Large intestine (tissue), 12 donors: ENCODE measurements at places on chromosomes 4 and X.

- DNase-seq = no peak
Observed at GRCh38 chr4:141081921-141082395, 51.3 kb downstream of the RNF150 start.

GRCh38 chr4:24137671-24138601, 248.1 kb upstream of the PPARGC1A start:
- DNase-seq = peak; percentile 90

- DNase-seq = no peak
Observed at GRCh38 chrX:11406109-11406765, 113.0 kb downstream of the AMELX start.

- no peak for DNase-seq
Observed at GRCh38 chr4:176036585-176037205, 28.9 kb upstream of the WDR17 start.

- peak; percentile 35 for DNase-seq
Observed at GRCh38 chr4:139229534-139230039, 50.4 kb downstream of the MGARP start.

DNA sequence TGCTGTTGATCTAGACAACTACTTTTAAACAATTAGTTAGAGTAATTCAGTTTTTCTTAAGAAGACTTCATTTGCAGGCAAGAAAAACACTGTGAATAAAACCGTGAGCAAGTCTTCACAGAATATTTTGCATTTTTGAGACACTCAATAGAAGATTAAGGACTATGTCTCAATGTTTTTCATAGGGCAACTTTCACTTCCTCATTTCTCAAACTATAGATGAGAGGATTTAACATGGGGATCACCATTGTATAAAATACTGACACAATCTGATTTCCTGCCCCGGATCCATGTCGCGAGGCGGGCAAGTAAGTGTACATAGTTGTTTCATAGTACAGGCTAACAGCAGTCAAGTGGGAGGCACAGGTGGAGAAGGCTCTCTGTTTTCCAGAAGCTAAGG, 108.8 kb upstream of the IGSF1 start:
- no peak for DNase-seq

GRCh38 chr4:53221832-53222480, 143.9 kb downstream of the SCFD2 start:
- DNase-seq = no peak

- no peak for DNase-seq
Observed at GRCh38 chr4:121564840-121565375, 131.9 kb downstream of the ANXA5 start.

GRCh38 chrX:49876750-49877149, 2.5 kb upstream of the USP27X start:
- DNase-seq = peak; percentile 46

- DNase-seq = no peak
Observed at GRCh38 chr4:836003-836511, 10.1 kb upstream of the CPLX1 start.

DNA sequence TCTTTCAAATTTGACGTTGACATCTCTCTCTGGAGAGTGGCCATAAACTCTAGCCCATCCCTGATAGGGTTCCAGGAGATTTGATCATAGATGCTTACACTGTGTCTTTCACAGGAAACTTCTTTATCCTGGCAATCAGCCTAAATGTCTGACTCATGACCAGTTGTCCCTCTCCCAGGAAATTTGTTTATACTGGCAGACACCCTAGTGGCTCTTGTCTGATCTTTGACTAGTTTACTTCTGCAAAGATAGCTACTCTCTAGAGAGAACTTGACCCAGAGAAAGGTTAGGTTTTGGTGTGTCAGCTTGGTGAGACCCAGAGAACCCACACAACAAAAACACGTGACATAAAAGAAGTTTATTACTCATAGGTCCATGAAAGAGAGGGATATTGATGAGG, 509.8 kb downstream of the CENPC start:
- DNase-seq = no peak

DNA sequence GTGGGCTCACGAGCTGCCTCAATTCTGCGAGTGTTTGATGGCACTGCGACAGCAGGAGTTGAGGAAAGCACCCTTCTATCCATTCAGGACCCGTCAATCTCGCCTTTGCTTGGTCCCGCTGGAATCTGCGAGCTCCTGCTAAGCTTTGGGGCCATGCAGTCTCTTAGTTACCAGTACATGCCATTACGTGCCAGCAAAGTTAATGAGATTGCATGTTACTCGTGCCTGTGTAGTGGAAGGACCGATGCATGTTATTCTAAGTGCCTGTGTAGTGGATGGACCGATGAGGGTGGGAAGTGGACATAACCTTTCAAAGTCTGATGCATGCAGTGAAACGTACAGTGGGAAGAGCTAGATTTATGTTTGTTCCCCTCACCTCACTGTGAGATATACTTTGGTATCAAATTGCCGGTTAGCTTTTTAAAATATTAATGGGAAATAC, 569 bp downstream of the RPS3A start:
- DNase-seq = peak; percentile 28

DNA sequence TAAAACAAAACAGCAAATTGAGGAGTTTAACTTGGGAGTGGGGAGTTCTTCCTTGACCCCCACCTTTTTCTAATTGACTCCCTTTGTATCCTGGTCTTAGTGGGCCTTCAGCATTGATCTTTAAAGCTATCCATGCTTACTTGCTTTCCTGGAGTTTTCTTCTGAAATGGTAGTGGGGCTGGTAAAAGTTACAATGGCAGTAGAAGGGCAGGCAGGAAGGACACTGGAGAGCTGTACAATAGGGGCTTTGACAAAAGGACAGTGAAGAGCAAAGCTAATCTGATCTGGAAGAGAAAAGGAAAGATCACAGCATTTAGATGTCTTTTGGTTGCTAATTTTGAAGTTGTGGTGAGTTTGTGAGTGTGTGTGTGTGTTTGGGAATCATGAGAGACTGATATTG, 111.5 kb downstream of the MID1 start:
- DNase-seq = no peak

DNA sequence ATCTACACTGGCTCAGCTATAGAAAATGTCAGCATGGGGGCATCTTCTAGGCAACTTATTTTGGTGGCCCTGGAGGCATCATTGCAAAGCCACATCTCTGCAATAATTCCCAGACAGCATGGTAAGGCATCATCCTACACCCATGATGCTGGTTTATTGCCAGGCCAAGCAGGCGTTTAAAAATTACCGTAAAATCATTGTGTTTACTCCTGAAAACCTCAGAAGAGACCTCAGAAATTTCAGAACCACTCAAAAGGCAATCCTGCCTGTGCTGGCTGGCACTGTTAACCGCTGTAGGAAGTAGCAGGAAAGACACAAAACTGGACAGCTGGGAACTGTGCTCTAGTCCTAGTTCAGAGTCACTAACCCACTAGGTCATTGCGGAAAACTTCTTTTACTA, 63.2 kb downstream of the MID1 start:
- DNase-seq = no peak

DNA sequence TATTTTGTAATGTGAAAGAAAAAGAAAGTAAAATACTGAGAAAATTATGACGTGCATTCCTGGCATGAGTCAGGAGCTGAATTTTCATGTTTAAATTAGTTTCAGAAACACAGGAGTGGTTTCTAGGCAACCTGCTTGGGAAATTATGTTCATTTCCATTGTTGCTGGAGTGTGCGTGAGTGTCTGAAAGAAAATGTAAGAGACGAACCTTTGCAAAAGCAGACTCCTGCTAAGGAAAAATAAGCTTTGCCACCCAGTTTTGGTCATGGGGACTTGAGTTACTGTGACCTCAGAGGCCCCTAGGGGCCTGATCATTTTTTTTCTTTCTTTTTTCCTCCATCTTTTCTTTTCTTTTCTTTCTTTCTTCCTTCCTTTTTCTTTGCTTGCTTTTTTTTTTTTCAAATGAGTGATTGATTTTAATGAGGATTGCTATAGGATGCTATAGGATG, 18.8 kb upstream of the CHRNA9 start:
- DNase-seq = peak; percentile 88

DNA sequence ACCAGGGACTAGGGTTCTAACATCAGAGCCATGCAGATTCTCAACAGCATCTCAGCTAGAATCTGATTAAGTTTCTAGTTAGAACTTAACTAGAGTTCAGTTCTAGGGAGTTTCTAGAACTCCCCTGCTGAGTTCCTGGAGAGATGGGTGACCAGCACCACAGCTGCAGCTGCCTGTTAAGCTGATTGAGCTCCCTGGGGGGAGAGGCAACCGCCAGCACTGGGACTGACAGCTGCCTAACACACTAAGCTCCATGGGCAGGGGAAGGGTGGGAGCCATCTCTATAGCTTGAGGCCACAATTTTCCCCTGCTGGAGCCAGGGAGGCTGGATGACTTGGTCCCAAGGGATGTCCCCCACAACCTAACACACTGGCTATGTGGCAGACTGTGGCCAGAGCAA, 84.2 kb downstream of the CHIC1 start:
- DNase-seq = no peak

DNA sequence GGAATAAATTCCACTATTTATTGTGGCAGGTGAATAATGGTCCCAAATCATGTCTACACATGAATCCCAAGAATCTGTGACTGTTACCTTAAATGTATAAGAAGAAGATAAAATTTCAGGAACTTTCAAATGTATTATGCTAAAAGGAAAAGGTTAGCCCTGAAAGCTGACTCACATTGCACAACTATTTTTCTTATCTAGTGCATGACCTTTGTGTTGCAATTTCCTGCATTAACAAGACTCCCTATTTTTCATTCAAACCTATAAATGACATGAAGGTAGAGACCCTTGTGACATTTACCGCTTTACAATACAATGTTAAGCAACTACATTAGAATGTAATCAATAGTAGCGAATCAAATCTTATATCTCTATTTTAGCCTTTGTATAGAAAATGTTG, 36.7 kb downstream of the UBQLN2 start:
- DNase-seq = no peak

DNA sequence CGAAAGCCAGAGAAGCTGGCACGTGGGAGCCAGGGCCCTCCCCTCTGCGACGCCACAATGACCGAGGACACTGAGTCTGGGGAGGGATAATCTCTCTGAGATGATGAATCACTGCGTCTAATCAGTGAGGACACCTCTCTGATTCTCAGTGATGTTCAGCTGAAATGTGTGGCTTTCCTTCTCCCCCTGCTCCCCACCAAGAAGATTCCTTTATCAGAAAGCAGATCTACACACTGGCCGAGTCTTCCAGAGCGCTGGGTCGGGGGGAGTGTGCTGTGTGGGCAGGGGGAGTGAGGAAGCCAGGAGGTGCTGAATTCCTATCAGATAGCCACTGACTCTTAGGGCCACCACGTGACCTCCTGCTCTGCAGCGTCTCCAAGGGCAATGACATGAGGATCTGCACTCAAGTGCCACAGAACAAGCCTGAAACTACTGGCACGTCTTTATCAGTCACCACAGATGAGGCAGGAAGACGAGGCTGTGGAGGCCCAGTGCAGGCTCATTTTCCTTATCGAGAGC, 89.2 kb downstream of the GATB start:
- DNase-seq = peak; percentile 32

DNA sequence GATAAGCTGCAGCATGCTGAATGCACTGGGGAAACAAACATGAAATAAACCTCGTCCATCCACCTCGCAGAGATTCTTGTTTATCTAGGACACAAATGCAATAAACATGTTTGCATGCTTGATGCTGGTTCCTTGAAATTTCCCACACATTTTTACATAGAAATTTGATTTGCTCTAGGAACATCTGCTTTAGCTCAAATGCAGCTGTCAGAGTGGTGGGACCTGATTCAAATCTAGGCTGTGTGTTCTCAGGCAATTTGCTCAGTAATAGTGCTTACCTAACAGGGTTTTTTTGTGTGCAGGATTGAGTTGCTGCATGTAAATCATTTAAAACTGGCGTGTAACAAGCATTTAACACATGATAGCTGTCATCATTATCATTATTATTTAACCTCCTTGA, 293.1 kb downstream of the QDPR start:
- DNase-seq = no peak

- DNase-seq = no peak
Observed at GRCh38 chr4:99965674-99966350, 15.7 kb upstream of the H2AZ1 start.

- DNase-seq = no peak
Observed at GRCh38 chr4:187840814-187841213, 154.8 kb upstream of the ZFP42 start.

DNA sequence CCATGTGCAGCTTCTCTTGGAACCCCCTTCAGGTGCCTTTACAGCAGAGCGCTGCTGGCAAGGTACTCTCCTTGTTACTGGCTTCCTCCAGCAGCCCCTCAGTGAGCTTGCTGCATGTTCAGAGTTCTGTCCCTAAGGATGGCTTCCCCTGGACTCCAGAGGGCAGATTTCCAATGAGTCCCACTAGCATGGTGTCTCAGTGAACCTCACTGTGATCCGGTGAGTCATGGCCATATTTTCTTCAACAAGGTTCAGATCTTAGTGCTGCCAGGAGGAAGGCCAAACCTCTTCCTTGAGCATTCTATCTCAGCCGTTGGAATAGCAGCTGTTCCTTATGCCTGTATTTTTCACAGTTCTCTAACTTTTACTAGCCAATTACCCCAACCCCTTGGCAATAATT, 98.8 kb downstream of the CASK start:
- peak; percentile 38 for DNase-seq

GRCh38 chr4:1293531-1293941, 3.8 kb downstream of the MAEA start:
- DNase-seq = no peak

GRCh38 chrX:49932791-49933190, 10.4 kb downstream of the CLCN5 start:
- no peak for DNase-seq

DNA sequence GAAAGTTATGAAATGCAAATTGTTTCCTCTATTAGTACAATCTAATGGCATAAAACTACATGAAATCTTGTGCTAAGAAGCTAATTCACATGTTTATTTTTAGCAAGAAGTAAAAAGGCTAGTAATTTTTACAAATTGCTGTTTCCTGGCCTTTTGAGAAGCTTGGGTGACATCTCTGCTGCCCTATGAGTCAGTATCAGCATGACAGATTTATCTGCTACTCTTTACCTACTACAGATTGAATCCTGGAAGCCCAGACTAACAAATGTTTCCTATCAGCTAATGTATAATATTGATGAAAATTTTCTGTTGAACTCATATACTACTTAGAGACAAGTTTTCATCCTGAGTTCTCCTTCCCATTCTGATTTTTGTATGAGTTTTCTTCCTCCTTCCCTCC, 232.4 kb downstream of the DCTD start:
- no peak for DNase-seq

- DNase-seq = no peak
Observed at GRCh38 chrX:120517936-120518335, 42.8 kb downstream of the CUL4B start.

DNA sequence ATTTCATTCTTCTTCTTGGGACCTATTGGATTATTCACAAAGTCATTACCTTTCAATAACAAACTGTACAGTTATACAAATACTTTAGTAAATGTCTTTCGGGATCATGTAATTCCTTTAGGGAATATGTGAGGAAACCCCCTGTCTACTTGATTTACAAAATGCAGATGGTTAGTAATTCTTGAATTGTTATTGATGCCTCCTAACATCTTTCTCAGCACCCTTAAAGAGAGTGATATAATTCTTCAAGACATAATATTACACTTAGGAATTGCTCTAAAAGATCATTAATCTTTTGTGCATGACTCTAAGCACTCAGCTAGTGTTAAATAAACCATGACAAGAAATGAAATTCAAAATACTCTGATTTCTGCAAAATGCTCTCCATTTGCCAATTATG, 988.1 kb upstream of the HS3ST1 start:
- no peak for DNase-seq

- no peak for DNase-seq
Observed at GRCh38 chr4:54930226-54930625, 195.2 kb downstream of the KDR start.

GRCh38 chrX:2696698-2697215, 5.7 kb downstream of the CD99 start:
- DNase-seq = no peak

- DNase-seq = no peak
Observed at GRCh38 chr4:95142932-95143331, 385.2 kb downstream of the BMPR1B start.

GRCh38 chr4:52202251-52202779, 151.2 kb downstream of the SPATA18 start:
- no peak for DNase-seq
